Nephron progenitor cell (in vitro differentiated cells): ENCODE measurements at places on chromosomes 12 and 14.

DNA sequence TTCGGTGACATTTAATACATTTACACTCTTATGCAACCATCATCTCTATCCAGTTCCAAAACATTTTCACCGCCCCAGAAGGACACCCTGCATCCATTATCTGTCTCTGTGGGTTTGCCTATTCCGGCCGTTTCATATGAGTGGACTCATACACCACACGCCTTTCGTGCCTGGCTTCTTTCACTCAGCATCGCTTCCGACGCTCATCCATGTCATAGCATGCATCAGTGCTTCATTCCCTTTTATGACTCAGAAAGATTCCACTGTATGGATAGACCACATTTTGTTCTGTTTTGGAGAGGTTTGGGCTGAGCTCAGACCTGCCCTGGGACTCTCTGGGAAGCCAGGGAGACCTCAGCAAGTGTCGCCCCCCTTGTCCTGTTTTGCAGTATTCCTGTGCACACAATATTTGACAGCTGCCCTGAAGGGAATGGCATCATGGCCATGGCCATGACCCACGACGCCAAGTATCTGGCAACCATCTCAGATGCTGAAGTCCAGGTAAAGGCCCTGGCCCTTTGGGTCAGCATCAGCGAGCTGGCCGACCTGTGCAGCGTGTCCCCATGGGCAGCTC lies 23.8 kb downstream of the CFAP251 start:
- no peak for DNase-seq

- DNase-seq, result no peak
Observed at GRCh38 chr14:25017562-25017961, 32.4 kb downstream of the STXBP6 start.

GRCh38 chr12:127450826-127451225 lies 816.1 kb upstream of the TMEM132C start:
- DNase-seq, result no peak

GRCh38 chr12:67582844-67583243 lies 65.7 kb upstream of the DYRK2 start:
- DNase-seq, result no peak

GRCh38 chr12:116180448-116180847 lies 97.0 kb downstream of the MED13L start:
- no peak for DNase-seq

GRCh38 chr12:114759635-114760034 lies 75.7 kb upstream of the TBX3 start:
- no peak for DNase-seq

GRCh38 chr12:58295268-58295667 lies 353.9 kb downstream of the ATP23 start:
- DNase-seq, result no peak

GRCh38 chr12:124910561-124911478 lies 3.6 kb downstream of the UBC start:
- no peak for DNase-seq

GRCh38 chr14:104306450-104307040 lies 168.2 kb downstream of the KIF26A start:
- DNase-seq, result no peak

- DNase-seq, result no peak
Observed at GRCh38 chr12:14885718-14886221, at the start of gene MGP. Gene MGP (minus strand): TSS chr12:14885854. CDS start chr12:14885791, 63 bp downstream.

DNA sequence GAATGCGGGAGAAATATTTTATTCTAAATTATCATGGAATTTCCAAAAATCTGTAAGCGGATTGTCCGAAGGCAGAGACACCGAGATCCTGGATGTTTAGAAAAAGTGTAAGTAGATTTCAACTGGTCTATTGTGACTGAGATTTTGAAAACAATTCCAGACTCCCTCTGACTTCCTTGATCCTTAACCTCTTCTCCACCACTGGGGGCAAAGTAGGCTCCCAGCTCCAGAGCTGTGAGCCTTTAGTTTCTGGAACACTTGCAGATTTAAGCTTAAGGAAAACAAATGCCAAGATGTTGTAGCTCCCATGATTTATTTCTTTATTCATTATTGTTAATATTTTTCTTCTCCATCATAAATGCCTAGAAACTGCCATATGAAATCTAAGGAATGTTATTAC lies 1320.5 kb upstream of the SEL1L start:
- DNase-seq, result no peak

GRCh38 chr12:67358781-67359338 lies 89.7 kb downstream of the CAND1 start:
- no peak for DNase-seq

GRCh38 chr12:122107261-122107660 lies 28.7 kb downstream of the MLXIP start:
- DNase-seq, result no peak

DNA sequence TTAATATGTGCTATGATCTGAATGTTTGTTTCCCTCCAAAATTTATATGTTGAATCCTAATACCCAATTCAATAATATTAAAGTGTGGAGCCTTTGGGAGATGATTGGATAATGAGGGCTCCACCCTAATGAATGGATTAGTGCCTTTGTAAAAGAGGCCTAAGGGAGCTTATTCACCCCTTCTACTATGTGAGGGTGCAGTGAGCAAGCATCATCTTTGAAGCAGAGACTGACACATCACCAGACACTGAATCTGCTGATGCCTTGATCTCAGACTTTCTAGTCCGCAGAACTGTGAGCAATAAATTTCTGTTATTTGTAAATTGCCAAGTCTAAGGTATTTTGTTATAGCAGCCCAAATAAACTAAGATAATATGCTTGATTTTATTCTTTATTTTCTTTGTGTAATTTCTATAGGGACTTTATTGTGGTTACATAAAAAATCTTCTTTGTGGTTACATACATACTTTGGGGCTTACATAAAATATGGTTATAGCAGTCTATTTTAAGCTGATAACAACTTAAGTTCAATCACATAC lies 131.1 kb upstream of the SLC38A2 start:
- no peak for DNase-seq

GRCh38 chr12:93587611-93588010 lies 15.1 kb downstream of the SOCS2 start:
- no peak for DNase-seq

GRCh38 chr12:104285740-104286515 lies 17.6 kb upstream of the EID3 start:
- no peak for DNase-seq

- peak; percentile 7 for DNase-seq
Observed at GRCh38 chr14:22200977-22201605, 387.9 kb downstream of the DAD1 start.

- DNase-seq, result no peak
Observed at GRCh38 chr12:69513297-69513696, 43.1 kb downstream of the FRS2 start.

GRCh38 chr12:30925607-30926242 lies 823 bp upstream of the TSPAN11 start:
- DNase-seq, result no peak

DNA sequence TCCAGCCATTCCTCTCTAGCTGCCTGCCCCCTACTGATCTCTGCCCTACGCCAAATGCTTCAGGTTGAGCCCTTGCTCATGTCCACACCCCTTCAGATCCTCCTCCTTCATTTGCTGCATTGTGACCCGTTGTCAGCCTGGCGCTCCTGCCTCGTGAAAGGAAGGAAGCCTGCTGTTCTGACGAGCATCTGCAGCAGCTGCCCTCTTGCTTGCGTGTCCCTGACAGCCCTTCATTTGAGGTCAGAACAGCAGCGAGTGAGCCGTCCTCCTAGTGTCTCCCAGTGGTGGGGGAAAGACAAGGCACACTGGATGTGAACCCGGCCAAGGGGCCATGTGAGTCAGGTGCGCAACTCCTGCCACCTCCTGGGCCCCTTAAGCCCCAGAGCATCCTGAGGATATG lies 3.0 kb upstream of the PIANP start:
- DNase-seq, result peak; percentile 18

DNA sequence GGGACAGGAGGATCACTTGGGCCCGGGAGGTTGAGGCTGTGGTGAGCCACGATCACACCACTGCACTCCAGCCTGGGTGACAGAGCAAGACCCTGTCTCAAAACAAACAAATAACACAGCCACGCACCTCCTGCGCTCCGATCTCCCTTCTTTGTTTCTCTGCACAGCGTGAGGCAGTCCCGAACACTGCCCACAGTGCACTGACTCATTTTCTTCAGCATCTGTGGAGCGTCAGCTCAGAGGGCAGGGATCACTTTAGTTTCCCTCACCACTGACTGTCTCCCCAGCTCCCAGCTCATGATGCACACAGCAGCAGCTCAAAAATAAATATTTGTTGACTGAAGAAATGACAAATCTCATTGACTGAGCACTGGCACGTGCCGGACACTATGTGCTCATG lies 883 bp upstream of the MYL2 start:
- DNase-seq, result no peak

- DNase-seq, result no peak
Observed at GRCh38 chr12:685388-685787, 22.1 kb upstream of the NINJ2 start.

DNA sequence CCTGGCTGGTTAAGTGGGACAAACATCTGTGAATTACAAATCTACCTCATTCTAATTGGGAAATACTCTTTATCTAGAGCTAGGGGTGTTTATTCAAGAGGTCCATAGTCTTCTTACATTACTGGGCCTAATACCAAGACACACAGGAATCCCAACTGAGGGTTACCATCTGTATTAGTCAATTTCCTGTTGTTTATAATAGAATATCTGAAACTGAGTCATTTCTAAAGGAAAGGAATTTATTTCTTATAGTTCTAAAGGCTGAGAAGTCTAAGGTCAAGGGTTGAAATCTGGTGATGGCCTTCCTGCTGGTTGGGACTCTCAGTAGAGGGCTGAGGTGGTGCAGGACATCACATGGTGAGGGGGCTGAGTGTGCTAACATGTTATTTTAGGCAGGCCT lies 36.0 kb downstream of the RTRAF start:
- DNase-seq, result no peak

GRCh38 chr14:38578278-38578681 lies 322.4 kb upstream of the CLEC14A start:
- DNase-seq, result no peak

GRCh38 chr14:104196461-104197140 lies 58.2 kb downstream of the KIF26A start:
- no peak for DNase-seq

- peak; percentile 75 for DNase-seq
Observed at GRCh38 chr14:104150136-104151025, 12.0 kb downstream of the KIF26A start.

- no peak for DNase-seq
Observed at GRCh38 chr14:76782885-76783566, 21.8 kb downstream of the VASH1 start.

DNA sequence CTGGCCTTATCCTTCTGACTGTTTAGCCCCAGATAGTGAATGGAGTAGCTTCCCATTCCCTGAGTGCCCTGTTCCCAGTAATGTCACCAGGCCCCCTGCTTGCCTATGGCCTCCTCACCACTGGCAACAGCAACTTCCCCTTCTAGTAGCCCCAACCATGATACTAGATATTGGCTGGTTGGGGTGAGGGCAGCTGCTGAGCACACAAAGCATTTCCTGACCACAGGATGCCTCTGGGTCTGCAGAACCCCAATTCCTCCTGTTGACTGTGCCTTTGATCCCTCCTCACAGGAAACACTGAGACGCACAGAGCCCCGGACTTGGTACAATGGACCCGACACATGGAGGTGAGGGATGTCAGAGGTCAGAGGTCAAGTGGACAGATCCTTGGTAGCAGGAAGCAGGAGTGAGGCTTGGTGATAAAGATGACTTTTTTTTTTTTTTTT lies 597 bp downstream of the SOAT2 start:
- DNase-seq, result no peak

DNA sequence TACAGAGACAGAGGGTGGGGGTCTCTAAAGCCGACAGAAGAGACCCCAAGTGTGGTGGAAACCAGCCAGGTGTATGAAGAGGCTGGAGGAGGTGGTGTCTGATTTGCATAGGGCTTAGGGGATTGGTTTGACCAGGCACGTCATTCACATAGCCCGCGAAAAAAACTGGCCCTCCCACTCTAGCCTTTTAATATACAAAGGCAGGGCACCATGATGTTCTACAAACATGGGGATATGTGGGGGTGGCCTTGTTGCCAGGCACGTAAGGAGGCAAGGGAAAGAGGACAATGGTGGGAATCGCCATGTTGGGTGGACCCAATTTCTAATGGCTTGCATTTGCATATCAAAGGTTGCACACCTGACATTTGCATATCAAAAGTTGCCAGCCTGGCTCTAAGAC lies 13.2 kb downstream of the LALBA start:
- DNase-seq, result no peak

GRCh38 chr12:91091916-91092715 lies 19.2 kb downstream of the LUM start:
- no peak for DNase-seq

- no peak for DNase-seq
Observed at GRCh38 chr12:92164712-92165111, 19.1 kb upstream of the BTG1 start.

- DNase-seq, result no peak
Observed at GRCh38 chr14:65279958-65280357, 132.6 kb upstream of the FUT8 start.
